ENCODE measurements at places on chromosomes 3 and 15. TPM values are rescaled to one million over a fixed set of nuclear protein-coding genes. Genes with fewer than 3 reads are reported as not detected.

GRCh38 chr15:51117270-51117669, 22.6 kb upstream of the TNFAIP8L3 start:
- no peaks in the 10 kb centered on the region for H3K27me3 ChIP-seq
- no peak overlapping the region for H3K27ac ChIP-seq
- H3K4me3 ChIP-seq = no peak overlapping the region
- DNase-seq = no peak
- H3K4me1 ChIP-seq = no peaks in the 10 kb centered on the region
- H3K36me3 ChIP-seq = no peaks in the 10 kb centered on the region

- H3K27me3 ChIP-seq = no peaks in the 10 kb centered on the region
- DNase-seq = no peak
Measured at GRCh38 chr15:97177151-97177577, 783.3 kb upstream of the ARRDC4 start.

The ANKRD63 gene
- not detected for total RNA-seq

The MYLK gene
- total RNA-seq = 400 TPM

The CNOT10 gene
- 28.7 TPM for total RNA-seq

DNA sequence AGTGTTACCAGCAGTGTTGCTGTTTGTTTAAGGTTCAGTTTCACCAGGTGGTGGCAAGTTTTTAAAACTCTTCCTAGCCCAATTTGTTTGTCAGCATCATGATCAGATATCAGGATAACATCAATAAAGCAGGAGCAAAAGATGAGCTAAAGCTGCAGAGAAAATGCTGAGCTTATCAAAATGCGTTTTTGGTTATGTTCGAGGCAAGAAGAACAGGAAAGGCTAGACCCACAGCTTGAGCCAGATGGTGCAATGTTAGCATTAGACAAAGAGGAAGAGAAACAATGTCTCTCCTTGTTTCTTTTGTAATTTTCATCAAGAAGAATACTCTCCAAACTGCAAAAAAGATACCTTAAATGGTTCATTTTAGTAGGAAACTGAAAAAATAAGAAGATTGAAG, 66.2 kb downstream of the THRB start:
- H3K4me1 ChIP-seq = peaks cover 8% of the 10 kb centered on the region
- H3K36me3 ChIP-seq = no peaks in the 10 kb centered on the region
- no peaks in the 10 kb centered on the region for H3K27me3 ChIP-seq
- DNase-seq = no peak
- H3K4me3 ChIP-seq = no peak overlapping the region

The CPN2 gene
- total RNA-seq = 0.14 TPM

DNA sequence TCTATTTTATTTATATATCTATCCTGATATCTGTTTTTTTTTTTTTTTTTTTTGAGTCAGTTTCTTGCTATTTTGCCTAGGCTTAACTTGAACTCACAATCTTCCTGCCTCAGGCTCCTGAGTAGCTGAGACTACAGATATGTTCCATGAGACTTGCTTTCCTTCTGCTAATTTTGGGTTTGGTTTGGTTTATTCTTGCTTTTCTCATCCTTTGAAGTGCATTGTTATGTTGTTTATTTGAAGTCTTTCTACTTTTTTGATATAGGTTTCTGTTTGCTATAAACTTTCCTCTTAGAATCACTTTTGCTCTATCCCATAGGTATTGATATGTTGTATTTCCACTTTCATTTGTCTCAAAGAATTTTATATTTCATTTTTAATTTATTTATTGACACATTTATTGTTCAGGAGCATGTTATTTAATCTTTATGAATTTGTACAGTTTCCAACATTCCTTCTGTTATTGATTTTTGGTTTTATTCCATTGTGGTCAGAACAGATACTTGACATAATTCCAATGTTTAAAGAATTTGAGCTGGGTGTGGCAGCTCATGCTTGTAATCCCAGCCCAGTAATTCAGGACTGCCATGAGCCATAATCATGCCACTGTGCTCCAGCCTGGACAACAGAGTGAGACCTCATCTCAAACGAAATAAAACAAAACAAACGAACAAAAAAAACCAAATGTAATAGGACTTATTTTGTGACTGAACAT, 62.3 kb upstream of the PLSCR4 start:
- no peaks in the 10 kb centered on the region for H3K4me1 ChIP-seq
- H3K36me3 ChIP-seq = no peaks in the 10 kb centered on the region
- no peaks in the 10 kb centered on the region for H3K27me3 ChIP-seq
- no peak for DNase-seq
- H3K4me3 ChIP-seq = no peak overlapping the region
- H3K27ac ChIP-seq = no peak overlapping the region

The GNAT1 gene
- total RNA-seq = not detected

The NGLY1 gene
- 44.9 TPM for total RNA-seq

DNA sequence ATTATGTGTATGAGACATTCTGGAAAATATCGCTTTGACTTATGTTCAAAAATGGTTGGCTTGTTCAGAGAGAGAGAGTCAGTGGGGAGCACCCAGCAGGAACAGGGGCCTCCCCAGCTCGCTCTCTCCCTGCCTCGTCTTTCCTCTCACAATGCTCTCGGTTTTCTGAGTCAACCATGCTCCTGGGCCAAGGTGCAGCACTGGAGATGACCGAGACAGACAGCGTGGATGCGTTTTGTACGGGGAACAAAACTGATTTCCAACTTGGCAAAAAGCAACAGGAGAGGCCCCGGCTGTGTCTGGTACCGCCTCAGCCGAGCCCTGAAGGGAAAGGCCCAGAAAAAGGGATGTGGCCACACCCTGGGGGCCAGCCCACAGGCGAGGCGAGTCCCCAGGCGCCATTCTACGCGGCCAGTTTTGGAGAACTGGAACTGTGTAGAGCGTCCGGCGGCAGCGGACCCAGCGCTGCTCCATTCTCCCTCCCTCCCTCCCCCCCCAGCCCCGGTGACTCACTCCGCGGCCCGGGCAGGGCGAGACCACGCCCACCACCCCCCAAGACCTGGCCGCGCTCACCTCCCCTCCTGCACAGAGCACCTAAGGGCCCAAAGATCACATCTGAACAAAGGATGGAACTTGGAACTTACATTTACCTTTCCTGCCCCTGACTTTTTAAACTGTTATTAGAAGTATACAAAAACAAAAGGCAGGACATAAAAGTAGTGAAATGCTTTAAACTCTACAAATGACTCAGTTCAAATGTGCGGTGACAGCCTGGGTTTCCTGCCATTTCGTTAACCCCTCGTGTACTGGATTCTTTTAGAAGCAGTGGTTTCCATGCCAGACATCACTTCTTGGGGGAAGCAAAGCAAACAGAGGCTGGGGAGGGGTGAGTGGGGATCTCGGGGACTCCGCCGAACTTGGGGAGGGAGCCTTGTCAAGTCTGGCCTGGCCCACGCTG, 12.7 kb downstream of the ATP10A start:
- H3K4me1 ChIP-seq = peaks cover 7% of the 10 kb centered on the region
- peak; percentile 64 for DNase-seq
- H3K27me3 ChIP-seq = no peaks in the 10 kb centered on the region
- no peaks in the 10 kb centered on the region for H3K36me3 ChIP-seq
- peak overlapping the region; percentile 17 for H3K4me3 ChIP-seq

- no peak overlapping the region for H3K4me3 ChIP-seq
- no peak for DNase-seq
- H3K27me3 ChIP-seq = no peaks in the 10 kb centered on the region
Measured at GRCh38 chr15:96158938-96159337, 171.6 kb upstream of the NR2F2 start.

The SCG3 gene
- total RNA-seq = not detected

- no peaks in the 10 kb centered on the region for H3K27me3 ChIP-seq
- peak overlapping the region; percentile 85 for H3K27ac ChIP-seq
- H3K36me3 ChIP-seq = peaks cover 4% of the 10 kb centered on the region
- peaks cover 39% of the 10 kb centered on the region for H3K4me1 ChIP-seq
- no peak for DNase-seq
Measured at GRCh38 chr3:132723024-132723950, 1.1 kb upstream of the NPHP3 start.

GRCh38 chr15:45645026-45645980, 10.5 kb downstream of the SQOR start:
- peak; percentile 59 for DNase-seq
- no peak overlapping the region for H3K4me3 ChIP-seq
- no peaks in the 10 kb centered on the region for H3K27me3 ChIP-seq
- peaks cover 93% of the 10 kb centered on the region for H3K4me1 ChIP-seq
- peak overlapping the region; percentile 96 for H3K27ac ChIP-seq

- no peaks in the 10 kb centered on the region for H3K27me3 ChIP-seq
- no peaks in the 10 kb centered on the region for H3K4me1 ChIP-seq
- H3K27ac ChIP-seq = no peak overlapping the region
- H3K4me3 ChIP-seq = no peak overlapping the region
Measured at GRCh38 chr3:31285833-31286486, 246.8 kb upstream of the STT3B start.

- no peak overlapping the region for H3K27ac ChIP-seq
- no peak for DNase-seq
- H3K36me3 ChIP-seq = no peaks in the 10 kb centered on the region
- H3K27me3 ChIP-seq = no peaks in the 10 kb centered on the region
Measured at GRCh38 chr15:23057707-23058106, 18.3 kb upstream of the TUBGCP5 start.

GRCh38 chr3:116038968-116039650, 406.2 kb downstream of the LSAMP start:
- no peak overlapping the region for H3K27ac ChIP-seq
- H3K36me3 ChIP-seq = no peaks in the 10 kb centered on the region
- no peak overlapping the region for H3K4me3 ChIP-seq
- H3K27me3 ChIP-seq = no peaks in the 10 kb centered on the region

DNA sequence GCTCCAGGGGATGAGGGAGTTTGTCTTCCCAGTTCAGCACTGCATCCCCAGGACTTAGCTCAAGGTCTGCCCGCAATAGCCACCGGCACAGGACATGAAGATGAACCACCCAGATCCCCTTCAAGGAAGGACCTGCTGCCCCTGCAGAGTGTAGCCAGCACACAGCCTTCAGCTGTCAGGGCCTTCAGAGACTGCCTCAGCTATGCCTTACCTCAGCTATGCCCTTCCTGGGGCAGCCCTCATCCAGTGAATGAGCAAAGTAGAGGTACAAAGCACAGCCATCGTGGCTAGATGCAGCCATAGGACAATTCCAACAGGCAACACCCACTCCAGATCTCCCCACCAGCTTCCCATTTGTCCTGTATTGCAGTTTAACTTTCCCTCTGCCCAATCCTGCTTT, 291.2 kb upstream of the STT3B start:
- H3K4me1 ChIP-seq = no peaks in the 10 kb centered on the region
- no peak for DNase-seq
- H3K27me3 ChIP-seq = no peaks in the 10 kb centered on the region
- no peaks in the 10 kb centered on the region for H3K36me3 ChIP-seq
- no peak overlapping the region for H3K4me3 ChIP-seq
- H3K27ac ChIP-seq = no peak overlapping the region

- H3K4me1 ChIP-seq = no peaks in the 10 kb centered on the region
- H3K36me3 ChIP-seq = no peaks in the 10 kb centered on the region
- no peak overlapping the region for H3K27ac ChIP-seq
- no peak for DNase-seq
- peaks cover 12% of the 10 kb centered on the region for H3K27me3 ChIP-seq
Measured at GRCh38 chr3:71805691-71806090, 20.7 kb upstream of the PROK2 start.

- no peak for DNase-seq
- no peaks in the 10 kb centered on the region for H3K27me3 ChIP-seq
- H3K36me3 ChIP-seq = peaks cover 5% of the 10 kb centered on the region
- peak overlapping the region; percentile 90 for H3K4me3 ChIP-seq
- peak overlapping the region; percentile 94 for H3K27ac ChIP-seq
- peaks cover 16% of the 10 kb centered on the region for H3K4me1 ChIP-seq
Measured at GRCh38 chr3:9730657-9731205, 804 bp upstream of the BRPF1 start.

The CADPS gene
- total RNA-seq = 22.7 TPM

DNA sequence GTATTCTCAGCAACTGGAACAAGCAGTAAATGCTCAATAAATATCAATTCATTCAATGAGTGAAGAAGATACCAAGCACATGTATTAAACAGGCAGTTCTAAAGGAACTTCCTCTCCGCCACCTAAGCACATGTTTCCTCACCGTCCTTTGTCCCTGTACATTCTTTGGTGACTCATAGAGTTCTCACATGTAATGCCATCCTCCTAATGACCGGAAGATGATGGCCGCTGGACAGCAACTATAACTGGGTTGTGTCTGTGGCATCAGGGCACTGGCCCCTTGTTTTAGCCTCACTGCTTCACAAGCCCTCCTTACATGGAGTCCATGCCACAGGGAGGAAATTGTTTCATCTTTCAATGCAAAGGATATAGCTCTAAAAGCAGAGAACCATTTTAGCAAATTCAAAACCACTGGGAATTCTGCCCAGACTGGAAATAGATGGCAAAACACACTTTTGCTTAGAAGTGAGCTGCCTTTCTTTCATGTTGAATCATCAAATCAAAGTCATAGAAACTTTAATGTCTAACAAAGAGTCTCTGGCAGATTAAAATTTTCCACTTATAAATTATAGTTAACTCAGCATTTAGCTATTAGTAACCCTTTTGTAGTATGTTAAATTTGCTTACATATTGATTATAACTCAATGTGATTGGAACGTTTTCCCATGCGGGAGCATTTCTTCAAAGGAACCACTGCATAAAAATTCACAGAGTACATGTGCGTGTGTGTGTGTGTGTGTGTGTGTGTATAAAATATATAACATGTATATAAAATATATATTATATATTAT, 74.1 kb downstream of the GAP43 start:
- no peak overlapping the region for H3K4me3 ChIP-seq
- H3K36me3 ChIP-seq = no peaks in the 10 kb centered on the region
- peaks cover 4% of the 10 kb centered on the region for H3K4me1 ChIP-seq
- DNase-seq = no peak

DNA sequence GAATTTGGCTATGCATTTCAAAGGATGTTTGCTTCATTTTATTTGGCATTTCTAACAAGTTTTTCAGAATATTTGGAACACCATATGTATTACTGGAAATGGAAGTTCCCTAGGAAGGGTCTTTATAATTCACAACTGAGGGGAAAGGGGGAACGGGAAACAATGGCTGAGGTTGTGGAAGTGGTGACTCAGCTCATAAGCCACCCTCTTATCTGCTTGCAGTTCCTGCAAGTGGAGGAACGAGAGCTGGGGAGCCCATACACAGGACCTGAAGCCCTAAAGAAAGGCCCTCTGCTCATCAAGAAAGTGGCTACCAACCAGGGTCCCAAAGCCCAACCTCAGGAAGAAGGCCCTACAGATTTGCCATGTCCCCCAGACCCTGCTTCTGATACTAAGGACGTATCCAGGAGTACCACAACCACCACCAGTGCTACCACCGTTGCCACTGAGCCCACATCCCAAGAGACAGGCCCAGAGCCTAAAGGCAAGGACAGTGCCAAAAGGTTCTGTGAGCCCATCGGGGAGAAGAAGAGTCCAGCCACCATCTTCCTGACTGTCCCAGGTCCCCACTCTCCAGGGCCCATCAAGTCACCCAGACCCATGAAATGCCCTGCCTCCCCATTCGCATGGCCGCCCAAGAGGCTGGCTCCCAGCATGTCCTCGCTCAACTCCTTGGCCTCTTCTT, 37.9 kb downstream of the ESYT3 start:
- H3K36me3 ChIP-seq = no peaks in the 10 kb centered on the region
- peak overlapping the region; percentile 53 for H3K27ac ChIP-seq
- no peak for DNase-seq

- H3K36me3 ChIP-seq = no peaks in the 10 kb centered on the region
- no peak overlapping the region for H3K4me3 ChIP-seq
- H3K4me1 ChIP-seq = no peaks in the 10 kb centered on the region
- H3K27ac ChIP-seq = no peak overlapping the region
Measured at GRCh38 chr3:57876632-57877031, 120.5 kb downstream of the SLMAP start.

- H3K27me3 ChIP-seq = no peaks in the 10 kb centered on the region
- no peaks in the 10 kb centered on the region for H3K36me3 ChIP-seq
- H3K4me3 ChIP-seq = peak overlapping the region; percentile 72
- peak; percentile 70 for DNase-seq
Measured at GRCh38 chr3:33115024-33115768, 1.4 kb downstream of the CRTAP start.

The SST gene
- 14.2 TPM for total RNA-seq

Data from transverse colon (tissue), 4 donors.